ENCODE measurements at places on chromosomes 6 and 20. TPM values are rescaled to one million over a fixed set of nuclear protein-coding genes. Genes with fewer than 3 reads are reported as not detected.

- H3K27me3 ChIP-seq = no peaks in the 10 kb centered on the region
- peaks cover 2% of the 10 kb centered on the region for H3K36me3 ChIP-seq
- peaks cover 34% of the 10 kb centered on the region for H3K4me1 ChIP-seq
- H3K27ac ChIP-seq = no peak overlapping the region
Measured at GRCh38 chr6:167089243-167090142, 33.4 kb upstream of the CCR6 start.

GRCh38 chr6:79923270-79923669 is 24.1 kb downstream of the ELOVL4 start:
- no peak overlapping the region for H3K4me3 ChIP-seq
- no peak for DNase-seq
- peaks cover 2% of the 10 kb centered on the region for H3K36me3 ChIP-seq
- H3K27me3 ChIP-seq = no peaks in the 10 kb centered on the region

DNA sequence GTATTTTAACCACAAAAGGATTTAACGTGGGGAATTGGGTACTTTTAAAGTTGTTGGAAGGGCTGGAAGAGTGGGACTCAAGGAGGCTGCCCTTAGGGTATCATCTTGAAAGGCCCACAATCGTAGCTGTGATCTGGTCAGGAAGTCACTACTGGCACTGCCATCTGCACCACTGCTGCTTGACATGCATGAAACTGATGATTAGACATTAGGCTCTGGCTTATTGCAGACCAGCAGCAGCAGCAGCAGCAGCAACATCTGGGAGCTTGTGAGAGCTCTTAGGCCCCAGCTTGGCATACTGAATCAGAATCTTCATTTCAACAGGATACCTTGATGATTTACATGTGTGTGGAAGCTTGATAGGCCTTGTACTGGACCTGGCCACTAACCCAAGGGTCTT is 68.6 kb downstream of the PHF20 start:
- H3K4me1 ChIP-seq = peaks cover 21% of the 10 kb centered on the region
- no peak for DNase-seq
- H3K36me3 ChIP-seq = peaks cover 32% of the 10 kb centered on the region
- no peak overlapping the region for H3K27ac ChIP-seq
- H3K4me3 ChIP-seq = no peak overlapping the region

GRCh38 chr20:43752561-43753301 is 25.9 kb upstream of the GTSF1L start:
- no peaks in the 10 kb centered on the region for H3K27me3 ChIP-seq
- H3K4me3 ChIP-seq = peak overlapping the region; percentile 51
- DNase-seq = peak; percentile 63
- peaks cover 38% of the 10 kb centered on the region for H3K4me1 ChIP-seq
- H3K27ac ChIP-seq = peak overlapping the region; percentile 98

- H3K36me3 ChIP-seq = no peaks in the 10 kb centered on the region
- peaks cover 3% of the 10 kb centered on the region for H3K4me1 ChIP-seq
- H3K4me3 ChIP-seq = no peak overlapping the region
- H3K27me3 ChIP-seq = no peaks in the 10 kb centered on the region
Measured at GRCh38 chr6:82701341-82701740, 337.7 kb downstream of the TPBG start.

GRCh38 chr20:34886122-34886521 is 9.7 kb downstream of the ACSS2 start:
- peaks cover 6% of the 10 kb centered on the region for H3K36me3 ChIP-seq
- no peak for DNase-seq
- no peak overlapping the region for H3K4me3 ChIP-seq
- no peaks in the 10 kb centered on the region for H3K27me3 ChIP-seq
- H3K27ac ChIP-seq = no peak overlapping the region

- H3K27ac ChIP-seq = no peak overlapping the region
- H3K36me3 ChIP-seq = no peaks in the 10 kb centered on the region
- no peak for DNase-seq
- no peak overlapping the region for H3K4me3 ChIP-seq
- peaks cover 9% of the 10 kb centered on the region for H3K27me3 ChIP-seq
Measured at GRCh38 chr6:161414180-161414579, 140.3 kb upstream of the AGPAT4 start.

- DNase-seq = no peak
- H3K36me3 ChIP-seq = no peaks in the 10 kb centered on the region
- no peak overlapping the region for H3K4me3 ChIP-seq
- peak overlapping the region; percentile 4 for H3K27ac ChIP-seq
- H3K27me3 ChIP-seq = peaks cover 39% of the 10 kb centered on the region
Measured at GRCh38 chr6:139580592-139581484, 206.4 kb upstream of the CITED2 start.

DNA sequence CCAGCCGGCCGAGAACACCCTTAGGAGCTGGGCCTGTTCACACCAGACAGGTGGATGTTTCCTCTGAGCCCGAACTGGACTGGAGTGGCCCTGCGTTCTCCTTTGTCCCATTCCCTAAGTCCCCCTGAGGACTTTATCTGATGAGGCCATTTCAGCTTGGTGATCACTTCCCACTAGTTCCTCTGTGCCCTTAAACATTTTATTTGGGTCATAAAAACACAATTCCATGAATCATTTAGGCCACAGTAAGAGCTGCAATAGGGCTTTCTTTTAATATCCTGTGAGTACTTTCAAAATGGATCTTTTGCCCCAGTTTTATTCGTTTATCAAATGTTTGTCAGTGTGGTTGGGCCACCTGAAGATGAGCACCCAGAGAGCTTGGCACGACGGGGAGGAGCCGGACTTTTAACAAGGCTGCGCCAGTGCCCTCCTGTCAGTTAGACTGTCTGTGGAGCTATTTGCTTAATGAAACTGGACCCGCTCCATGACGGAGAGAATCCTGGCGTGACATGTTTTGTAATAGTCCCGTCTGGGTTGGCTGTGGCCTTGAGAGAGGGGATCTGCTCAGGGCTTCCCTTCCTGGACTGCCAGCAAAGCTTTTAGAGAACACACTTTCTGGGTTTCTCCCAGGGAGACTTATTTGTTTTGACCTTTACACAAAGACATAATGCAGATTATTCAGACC is 53.5 kb downstream of the ZDHHC14 start:
- H3K36me3 ChIP-seq = peaks cover 2% of the 10 kb centered on the region
- H3K4me1 ChIP-seq = no peaks in the 10 kb centered on the region
- peaks cover 13% of the 10 kb centered on the region for H3K27me3 ChIP-seq
- H3K27ac ChIP-seq = no peak overlapping the region

The BCAS4 gene
- total RNA-seq = 28.9 TPM

The TPBG gene
- total RNA-seq = not detected

The BYSL gene
- total RNA-seq = 79.1 TPM

The PTCRA gene
- not detected for total RNA-seq

The FOXQ1 gene
- total RNA-seq = not detected

The CRISP2 gene
- not detected for total RNA-seq

The TCFL5 gene
- total RNA-seq = 5.8 TPM

The RIPPLY2 gene
- not detected for total RNA-seq

The BCAS1 gene
- total RNA-seq = 0.06 TPM
